ENCODE measurements at places on chromosomes 2 and 18. TPM values are rescaled to one million over a fixed set of nuclear protein-coding genes. Genes with fewer than 3 reads are reported as not detected.

DNA sequence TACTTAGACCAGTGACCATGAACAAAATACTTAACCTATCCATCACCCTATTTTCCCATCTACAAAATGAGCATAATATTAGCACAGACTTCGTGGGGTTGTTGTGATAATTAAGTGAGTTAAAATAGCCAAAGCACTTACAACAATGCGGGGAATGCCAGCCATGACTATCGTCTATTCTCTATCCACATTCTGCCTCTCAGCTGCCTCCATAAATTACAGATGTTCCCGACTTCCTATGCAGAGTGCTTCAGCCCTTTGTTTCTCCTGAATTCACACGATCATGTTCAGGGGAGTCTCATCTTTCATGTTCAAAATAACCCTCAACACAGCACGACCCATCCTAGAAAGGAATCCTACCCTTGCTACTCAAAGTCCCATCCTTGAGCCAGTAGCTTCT, 211.6 kb downstream of the EN1 start:
- no peaks in the 10 kb centered on the region for H3K4me1 ChIP-seq
- H3K27me3 ChIP-seq = no peaks in the 10 kb centered on the region
- H3K27ac ChIP-seq = no peak overlapping the region
- DNase-seq = no peak
- H3K4me3 ChIP-seq = no peak overlapping the region

ASAP2 gene
- not detected for total RNA-seq

DNA sequence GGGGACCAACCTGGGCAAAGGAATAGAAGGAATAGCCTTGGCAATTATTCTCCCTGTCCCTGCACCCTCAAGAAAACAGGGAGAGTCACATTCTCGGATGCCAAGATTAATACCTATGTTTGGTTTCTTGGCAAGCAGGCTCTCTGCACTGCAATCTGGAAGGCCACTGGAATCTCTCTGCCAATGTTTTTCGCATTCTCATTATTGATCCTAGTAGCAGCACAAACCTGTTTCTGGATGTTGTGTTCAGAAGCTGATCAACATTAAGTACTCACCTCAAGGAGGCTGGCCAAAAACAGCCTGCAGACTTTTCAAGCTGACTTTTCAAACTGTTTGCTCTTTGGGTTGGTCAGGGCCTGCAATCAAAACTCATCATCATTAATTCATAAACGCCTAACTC, 62.2 kb downstream of the CLHC1 start:
- no peak overlapping the region for H3K27ac ChIP-seq
- no peaks in the 10 kb centered on the region for H3K36me3 ChIP-seq
- no peak for DNase-seq
- H3K4me3 ChIP-seq = no peak overlapping the region
- H3K27me3 ChIP-seq = no peaks in the 10 kb centered on the region

RAB3GAP1 gene
- total RNA-seq = 61.5 TPM

GRCh38 chr2:64632835-64633819, 20.6 kb downstream of the SERTAD2 start:
- H3K27ac ChIP-seq = no peak overlapping the region
- no peak for DNase-seq
- H3K4me3 ChIP-seq = no peak overlapping the region
- H3K36me3 ChIP-seq = peaks cover 51% of the 10 kb centered on the region
- H3K4me1 ChIP-seq = peaks cover 39% of the 10 kb centered on the region

DNA sequence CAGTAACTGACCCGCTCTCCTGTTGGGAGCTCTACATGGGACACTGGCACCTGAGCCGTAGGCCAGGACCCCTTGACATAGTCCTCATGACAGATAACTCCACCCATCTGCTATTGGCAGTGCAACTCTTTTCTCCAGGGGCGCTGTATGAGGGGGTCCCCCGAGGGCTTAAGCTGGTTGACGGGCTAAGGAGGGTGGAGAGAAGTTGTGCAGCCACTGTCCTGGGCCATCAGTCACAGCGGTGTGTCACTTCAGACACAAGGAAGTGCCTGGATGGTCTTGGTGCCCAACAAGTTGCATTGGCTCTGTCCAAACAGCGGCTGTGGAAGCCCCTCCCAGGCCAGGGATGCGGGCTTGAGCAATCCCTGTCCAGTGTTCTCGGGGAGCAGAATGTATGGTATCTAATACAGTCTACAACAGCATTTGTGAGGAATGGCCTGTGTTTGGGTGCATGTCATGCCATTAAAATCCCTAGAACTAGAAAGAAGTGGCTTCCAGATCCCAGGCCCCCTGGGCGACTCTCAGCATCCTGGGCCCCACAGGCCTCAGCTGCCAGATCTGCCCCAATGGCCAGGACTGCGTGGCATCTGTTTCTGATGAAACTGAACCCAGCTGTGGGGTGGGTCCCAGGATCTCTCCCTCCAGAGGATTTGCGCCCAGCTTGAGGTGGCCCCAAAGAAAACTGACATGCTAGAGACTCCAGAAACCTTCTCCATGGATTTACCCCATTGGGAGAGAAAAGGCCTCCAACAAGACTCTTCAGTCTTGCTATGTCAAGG, 23.3 kb downstream of the TTC32 start:
- H3K36me3 ChIP-seq = peaks cover 5% of the 10 kb centered on the region
- no peak overlapping the region for H3K4me3 ChIP-seq
- no peaks in the 10 kb centered on the region for H3K4me1 ChIP-seq

LYPD6B gene
- total RNA-seq = 1.2 TPM

- H3K27me3 ChIP-seq = no peaks in the 10 kb centered on the region
- H3K4me3 ChIP-seq = no peak overlapping the region
- H3K27ac ChIP-seq = no peak overlapping the region
- no peaks in the 10 kb centered on the region for H3K4me1 ChIP-seq
- peaks cover 64% of the 10 kb centered on the region for H3K36me3 ChIP-seq
- DNase-seq = no peak
These were observed 15.4 kb downstream of the SLC35F5 start for GRCh38 chr2:113741091-113741490.

HOXD1 gene
- total RNA-seq = not detected

GRCh38 chr2:126686841-126687485, 31.0 kb downstream of the GYPC start:
- H3K4me3 ChIP-seq = no peak overlapping the region
- H3K36me3 ChIP-seq = no peaks in the 10 kb centered on the region
- no peaks in the 10 kb centered on the region for H3K4me1 ChIP-seq
- DNase-seq = no peak
- no peaks in the 10 kb centered on the region for H3K27me3 ChIP-seq
- no peak overlapping the region for H3K27ac ChIP-seq

DNA sequence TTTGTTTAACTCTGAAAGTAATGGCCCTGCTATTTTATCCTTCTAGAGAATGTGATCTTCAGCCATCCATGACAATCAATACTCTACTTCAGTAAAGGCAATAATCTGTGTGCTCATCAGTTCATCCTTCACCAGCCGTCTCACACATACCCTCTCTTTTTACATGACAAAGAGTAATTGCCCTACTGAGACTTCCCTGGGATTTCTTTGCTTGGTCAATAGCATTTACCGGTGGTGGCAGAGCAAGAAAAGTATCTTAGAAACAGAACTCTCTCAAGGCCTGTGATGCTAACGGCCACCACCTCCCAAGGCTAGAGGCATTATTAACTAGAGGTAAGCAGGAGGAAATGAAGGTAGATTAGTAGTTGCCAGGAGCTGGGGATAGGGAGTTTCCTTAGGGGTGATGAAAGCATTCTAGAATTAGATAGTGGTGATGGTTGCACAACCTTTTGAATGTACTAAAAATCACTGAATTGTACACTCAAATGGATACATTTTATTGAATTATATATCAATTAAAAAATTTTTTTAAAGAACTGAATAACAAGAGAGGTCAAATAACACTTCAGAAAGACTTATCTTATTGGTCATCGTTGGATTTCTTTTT, 57.9 kb upstream of the EPC2 start:
- no peak for DNase-seq
- no peaks in the 10 kb centered on the region for H3K36me3 ChIP-seq
- no peaks in the 10 kb centered on the region for H3K27me3 ChIP-seq
- no peak overlapping the region for H3K4me3 ChIP-seq

GRCh38 chr2:9741110-9741509, 102.2 kb upstream of the TAF1B start:
- no peak overlapping the region for H3K27ac ChIP-seq
- H3K4me1 ChIP-seq = no peaks in the 10 kb centered on the region
- no peaks in the 10 kb centered on the region for H3K27me3 ChIP-seq
- DNase-seq = no peak

GRCh38 chr2:21469158-21469557, 345.4 kb downstream of the TDRD15 start:
- no peak for DNase-seq
- no peak overlapping the region for H3K4me3 ChIP-seq
- no peaks in the 10 kb centered on the region for H3K36me3 ChIP-seq
- H3K27ac ChIP-seq = no peak overlapping the region

DNA sequence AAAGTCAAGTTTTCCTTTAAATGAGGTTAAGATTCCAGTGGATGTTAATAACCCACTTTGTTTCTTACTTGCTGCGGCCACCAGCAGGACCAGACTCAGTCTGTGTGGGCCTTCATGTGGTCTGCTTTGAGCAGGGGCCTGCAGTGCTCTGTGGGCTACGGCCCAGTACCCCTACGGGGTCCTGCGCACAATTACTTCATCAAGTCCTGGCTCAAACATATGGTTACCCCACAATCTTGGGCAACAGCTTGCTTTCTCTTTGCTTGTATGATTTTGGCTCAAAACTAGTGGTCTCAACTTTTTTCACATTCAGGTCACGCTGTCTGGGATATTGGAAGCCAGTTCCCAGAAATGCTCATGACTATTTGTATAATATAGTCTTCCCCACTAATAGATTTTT, 64.2 kb downstream of the PTPN2 start:
- peaks cover 60% of the 10 kb centered on the region for H3K36me3 ChIP-seq
- DNase-seq = no peak
- no peaks in the 10 kb centered on the region for H3K4me1 ChIP-seq
- no peak overlapping the region for H3K27ac ChIP-seq
- no peaks in the 10 kb centered on the region for H3K27me3 ChIP-seq
- no peak overlapping the region for H3K4me3 ChIP-seq

FOXI3 gene
- not detected for total RNA-seq

- H3K27me3 ChIP-seq = no peaks in the 10 kb centered on the region
- no peak overlapping the region for H3K4me3 ChIP-seq
- H3K27ac ChIP-seq = no peak overlapping the region
- peaks cover 23% of the 10 kb centered on the region for H3K4me1 ChIP-seq
- DNase-seq = no peak
- no peaks in the 10 kb centered on the region for H3K36me3 ChIP-seq
These were observed 36.2 kb downstream of the POU3F3 start for GRCh38 chr2:104889960-104890684.

RPRD1A gene
- 66.5 TPM for total RNA-seq

- no peak overlapping the region for H3K4me3 ChIP-seq
- no peak for DNase-seq
- H3K4me1 ChIP-seq = no peaks in the 10 kb centered on the region
- no peak overlapping the region for H3K27ac ChIP-seq
These were observed 91.2 kb downstream of the TWIST2 start for GRCh38 chr2:238939074-238939473.

- no peak for DNase-seq
- no peak overlapping the region for H3K27ac ChIP-seq
- no peaks in the 10 kb centered on the region for H3K27me3 ChIP-seq
- no peaks in the 10 kb centered on the region for H3K4me1 ChIP-seq
- no peaks in the 10 kb centered on the region for H3K36me3 ChIP-seq
These were observed 690.3 kb downstream of the MBD2 start for GRCh38 chr18:53534203-53534602.

CDH7 gene
- total RNA-seq = not detected

GRCh38 chr2:96506016-96506906, 1.1 kb upstream of the NEURL3 start:
- H3K36me3 ChIP-seq = no peaks in the 10 kb centered on the region
- no peak for DNase-seq
- no peak overlapping the region for H3K4me3 ChIP-seq
- peaks cover 32% of the 10 kb centered on the region for H3K4me1 ChIP-seq
- H3K27ac ChIP-seq = no peak overlapping the region
- H3K27me3 ChIP-seq = no peaks in the 10 kb centered on the region

MEIS1 gene
- not detected for total RNA-seq

DNA sequence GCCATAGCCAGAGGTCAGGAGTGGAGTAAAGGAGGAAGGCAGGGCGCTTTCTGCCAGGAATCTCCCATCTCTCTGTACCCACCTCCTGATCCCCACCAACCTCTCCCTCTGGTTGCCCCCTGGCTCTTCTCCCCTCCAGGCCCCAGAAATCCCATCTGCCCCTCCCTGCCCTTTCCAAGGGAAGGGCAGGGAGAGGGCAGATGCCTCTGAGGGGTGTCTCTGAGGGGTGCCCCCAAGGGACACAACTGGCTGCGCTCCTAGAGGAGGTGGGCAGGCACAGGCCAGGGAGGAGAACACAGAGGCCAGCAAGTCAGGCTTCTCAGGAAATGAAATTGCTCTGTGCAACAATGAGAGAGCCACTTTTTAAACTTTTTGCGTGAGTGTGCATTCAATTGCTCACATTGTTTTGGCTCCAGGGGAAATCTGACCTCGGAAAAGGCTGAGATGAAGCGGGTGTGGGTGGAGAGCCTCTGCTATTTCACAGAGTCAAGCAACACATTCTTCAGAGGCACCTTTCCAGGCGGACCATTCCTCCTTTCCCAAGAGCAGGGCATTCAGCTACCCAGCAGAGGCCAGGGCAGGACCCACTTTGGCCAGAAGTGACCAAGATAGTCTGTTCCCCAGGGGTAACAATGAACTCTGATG, 125.5 kb downstream of the SMAD7 start:
- peaks cover 13% of the 10 kb centered on the region for H3K4me1 ChIP-seq
- no peak overlapping the region for H3K4me3 ChIP-seq
- H3K27ac ChIP-seq = no peak overlapping the region
- no peak for DNase-seq
- H3K36me3 ChIP-seq = no peaks in the 10 kb centered on the region
- no peaks in the 10 kb centered on the region for H3K27me3 ChIP-seq

RFX8 gene
- not detected for total RNA-seq

ELOA2 gene
- total RNA-seq = not detected

DNA sequence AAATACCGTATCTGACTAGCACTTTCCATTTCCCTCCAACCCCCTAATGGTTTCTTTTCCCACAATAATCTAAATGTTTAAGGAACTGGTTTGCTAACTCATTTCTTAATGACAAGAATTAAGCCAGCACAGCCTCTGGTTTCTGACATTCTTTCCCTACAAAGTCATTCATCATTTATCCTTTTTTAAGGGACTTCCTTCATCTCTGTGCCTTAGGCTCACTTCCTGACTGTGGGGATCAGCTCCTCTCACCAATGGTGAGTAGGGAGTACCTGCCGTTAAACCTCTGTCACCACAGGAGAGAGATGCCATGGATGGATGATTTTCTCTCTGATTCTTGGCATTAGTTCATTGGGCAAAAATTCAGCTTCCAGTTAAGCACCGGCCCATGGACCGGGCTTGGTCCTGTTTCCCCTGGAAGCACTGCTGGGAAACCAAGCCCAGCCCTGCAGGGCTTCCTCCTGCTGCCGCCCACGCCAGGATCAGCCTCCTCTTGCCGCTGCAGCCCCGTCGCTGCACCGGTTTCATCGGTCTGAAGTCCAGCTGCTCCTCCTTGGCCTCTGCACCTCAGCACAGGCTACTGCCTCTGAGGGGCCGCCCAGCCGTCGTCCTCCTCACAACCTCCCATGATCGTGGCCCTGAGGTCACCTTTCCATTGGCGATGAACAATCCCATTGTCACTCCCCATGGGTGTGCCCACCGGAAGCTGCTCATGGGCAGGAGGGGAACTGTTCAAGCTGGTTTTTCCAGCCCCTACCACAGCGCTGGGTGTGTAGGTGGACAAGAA, 64.0 kb upstream of the ZNF516 start:
- H3K36me3 ChIP-seq = no peaks in the 10 kb centered on the region
- H3K4me1 ChIP-seq = no peaks in the 10 kb centered on the region
- no peak for DNase-seq
- no peak overlapping the region for H3K27ac ChIP-seq

DBI gene
- 40.3 TPM for total RNA-seq

All from B cell (primary cell).